ENCODE measurements at places on chromosomes 4 and X.

GRCh38 chr4:76716020-76716419, 181.9 kb downstream of the SOWAHB start:
- no peak for DNase-seq

DNA sequence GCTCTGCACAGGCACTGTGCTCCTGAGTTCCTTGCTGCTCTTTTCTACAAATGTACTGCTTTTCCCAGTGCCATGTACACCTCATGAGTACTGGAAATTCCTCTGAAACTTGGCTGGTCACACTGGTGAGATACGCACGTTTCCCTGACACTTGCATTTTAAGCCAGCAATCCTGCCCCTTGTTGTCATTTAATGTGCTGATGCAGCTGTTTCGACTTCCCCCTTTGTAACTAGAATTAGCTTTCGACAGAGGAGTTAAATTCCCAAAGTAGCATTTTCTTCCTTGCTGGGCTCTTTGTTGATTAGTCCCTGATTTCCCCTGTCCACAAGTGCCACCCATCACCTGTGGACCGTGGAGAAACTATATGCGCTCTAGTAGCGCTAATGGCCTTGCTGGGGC, 77.5 kb downstream of the IQCM start:
- no peak for DNase-seq

DNA sequence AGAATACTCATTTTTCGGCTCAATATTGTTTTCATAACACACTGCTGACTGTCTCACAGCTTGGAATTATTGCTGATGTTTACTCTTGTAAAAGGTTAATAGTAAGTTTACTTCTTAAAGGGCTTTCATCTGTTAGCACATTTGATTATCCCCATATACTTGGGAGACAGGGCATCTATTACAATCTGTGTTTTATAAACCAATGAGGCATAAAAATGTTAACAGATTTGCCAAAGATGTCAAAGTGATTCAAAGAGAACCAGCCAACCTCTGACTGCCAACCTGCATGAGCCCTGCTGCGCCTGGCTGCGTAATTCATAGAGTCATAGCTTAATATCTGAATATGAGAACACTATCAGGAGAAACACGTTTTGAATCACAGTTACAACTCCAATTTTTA, 665.6 kb downstream of the TRIML1 start:
- no peak for DNase-seq

- DNase-seq = no peak
Observed at GRCh38 chr4:174209341-174209740, 74.1 kb downstream of the FBXO8 start.

DNA sequence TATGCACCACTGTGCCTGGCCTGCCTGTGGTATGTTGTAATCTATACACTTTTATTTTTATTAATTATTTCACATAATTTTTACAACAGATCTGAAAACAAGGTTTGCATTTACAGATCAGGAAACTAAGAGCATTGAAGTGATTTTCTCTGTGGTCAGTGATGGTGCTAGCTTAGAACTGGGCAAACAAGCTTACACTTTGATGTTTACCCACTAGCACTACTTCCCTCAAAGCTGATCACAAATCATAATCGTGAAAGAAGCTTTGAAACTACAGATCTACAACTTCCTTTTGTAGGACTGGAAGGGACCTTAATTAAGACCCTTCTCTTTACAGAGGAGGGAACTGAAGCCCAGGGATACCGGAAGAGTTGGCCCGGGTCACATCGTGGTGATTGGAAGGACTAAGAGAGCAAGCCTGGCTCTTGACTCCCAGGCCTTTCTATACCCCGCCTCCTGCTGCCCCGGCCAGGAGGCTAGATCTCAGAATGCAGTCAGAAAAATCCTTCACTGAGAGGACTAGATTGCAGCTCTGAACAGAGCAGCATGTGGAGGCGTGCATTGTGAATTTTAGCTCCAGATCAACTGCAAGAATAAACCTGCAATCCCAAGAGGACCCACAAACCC, 93.7 kb upstream of the ZNF827 start:
- no peak for DNase-seq

- no peak for DNase-seq
Observed at GRCh38 chr4:80385397-80386280, 50.1 kb downstream of the CFAP299 start.

Data from activated CD8-positive, alpha-beta memory T cell treated with anti-CD3 and anti-CD28 coated beads for 48 hours (primary cell).